NCI-H748 treated with DMSO at 0.1 percent for 48 hours (cell line): ENCODE measurements at places on chromosomes 2 and 18.

DNA sequence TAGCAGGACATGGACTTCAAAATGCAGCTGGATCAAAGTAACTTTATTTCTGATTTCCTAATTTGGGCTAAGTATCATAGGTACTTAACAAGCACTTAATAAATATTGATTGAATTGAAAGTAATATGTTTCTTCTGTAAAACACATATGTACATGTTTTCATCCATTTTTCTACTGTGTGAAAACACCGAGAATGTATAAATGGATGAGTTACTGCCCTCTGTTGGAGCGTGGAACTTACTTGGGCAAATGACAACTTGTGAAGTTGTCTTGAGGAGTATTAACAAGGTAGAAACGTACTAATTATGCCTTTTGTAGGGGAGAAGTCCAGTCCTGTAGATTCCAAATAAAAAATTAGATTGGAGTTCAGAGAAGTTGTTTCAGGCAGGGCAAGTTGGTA lies 87.2 kb downstream of the PHLPP1 start:
- DNase-seq: no peak

GRCh38 chr2:240368781-240369331 lies 66.6 kb upstream of the GPC1 start:
- DNase-seq: no peak

- DNase-seq: no peak
These were observed 112.7 kb downstream of the ANKRD44 start for GRCh38 chr2:197197895-197198311.

DNA sequence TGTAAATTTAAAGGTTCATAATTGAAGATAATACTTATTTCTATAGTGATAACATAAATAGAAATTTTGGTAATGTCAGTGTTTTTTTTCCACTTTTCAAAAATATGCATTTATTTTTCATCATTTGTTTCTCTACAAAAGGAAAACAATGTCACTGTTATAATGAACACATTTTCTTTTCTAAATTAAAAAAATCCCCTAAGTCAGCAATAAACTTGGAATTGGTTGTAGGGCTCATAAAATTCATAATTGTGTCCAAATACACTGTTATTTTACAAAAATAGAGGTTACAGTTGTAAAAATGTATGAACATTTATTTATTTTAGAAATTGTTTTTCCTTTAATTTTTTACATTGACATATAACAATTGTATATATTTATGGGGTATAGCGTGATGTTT lies 26.4 kb upstream of the SERPINB12 start:
- no peak for DNase-seq

GRCh38 chr2:11456251-11456650 lies 9.7 kb downstream of the E2F6 start:
- no peak for DNase-seq
